ENCODE measurements at places on chromosomes 1 and 21. TPM values are rescaled to one million over a fixed set of nuclear protein-coding genes. Genes with fewer than 3 reads are reported as not detected.

- no peak overlapping the region for H3K4me3 ChIP-seq
- H3K27me3 ChIP-seq, result no peaks in the 10 kb centered on the region
- no peaks in the 10 kb centered on the region for H3K4me1 ChIP-seq
These were observed 46.7 kb downstream of the KIFAP3 start for GRCh38 chr1:170027760-170028159.

DNA sequence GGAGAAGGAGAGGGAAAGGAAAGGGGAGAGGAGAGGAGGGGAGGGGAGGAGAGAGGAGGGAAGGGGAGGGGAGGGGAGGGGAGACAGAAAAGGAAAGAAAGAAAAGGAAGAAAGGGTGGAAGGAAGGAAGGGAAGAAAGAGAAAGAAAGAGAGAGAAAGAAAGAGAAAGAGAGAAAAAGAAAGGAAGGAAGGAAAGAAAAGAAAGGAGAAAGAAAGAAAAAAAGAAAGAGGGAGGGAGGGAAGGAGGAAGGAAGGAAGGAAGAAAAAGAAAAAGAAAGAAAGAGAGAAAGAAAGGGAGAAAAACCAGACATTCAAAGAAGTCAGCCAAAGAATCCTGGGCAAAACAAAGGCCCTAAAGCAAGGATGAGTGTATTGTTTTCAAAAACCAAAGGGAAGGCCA, 125.7 kb upstream of the SPATA6 start:
- no peak for DNase-seq
- no peaks in the 10 kb centered on the region for H3K27me3 ChIP-seq
- H3K4me1 ChIP-seq, result peaks cover 2% of the 10 kb centered on the region
- H3K36me3 ChIP-seq, result no peaks in the 10 kb centered on the region
- no peak overlapping the region for H3K4me3 ChIP-seq

- H3K36me3 ChIP-seq, result no peaks in the 10 kb centered on the region
- no peak overlapping the region for H3K27ac ChIP-seq
- no peak overlapping the region for H3K4me3 ChIP-seq
- DNase-seq, result no peak
- H3K4me1 ChIP-seq, result no peaks in the 10 kb centered on the region
- H3K27me3 ChIP-seq, result no peaks in the 10 kb centered on the region
These were observed 399.0 kb downstream of the HHAT start for GRCh38 chr1:210727709-210728108.

DNA sequence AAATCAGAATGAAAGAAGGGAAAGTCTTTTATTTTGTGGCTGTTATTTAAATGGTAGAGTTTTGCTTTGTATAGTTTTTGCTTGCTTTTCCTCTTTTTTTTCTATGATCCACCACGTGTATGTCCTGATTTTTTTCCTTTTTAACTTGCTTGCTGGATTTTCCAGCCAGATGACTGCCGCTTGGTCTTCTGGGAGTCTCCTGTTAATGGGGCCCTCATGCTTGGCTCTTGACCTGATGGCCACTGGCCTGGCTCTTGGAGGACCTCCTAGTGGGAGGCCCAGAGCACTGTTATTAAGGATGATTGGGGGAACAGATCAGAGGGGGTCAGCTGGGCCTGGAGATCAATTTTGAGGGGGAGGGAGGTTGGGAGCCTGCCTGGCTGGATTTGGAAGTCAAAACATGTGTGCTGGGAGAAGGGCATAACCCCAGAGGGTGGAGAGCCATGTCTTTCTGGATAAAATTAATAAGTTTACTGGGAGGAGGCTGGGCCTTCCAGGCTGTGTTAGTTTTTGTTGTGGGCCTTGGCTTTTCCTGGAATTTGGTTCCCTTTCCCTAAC, 1.2 kb downstream of the FGGY start:
- H3K36me3 ChIP-seq, result peaks cover 5% of the 10 kb centered on the region
- peaks cover 33% of the 10 kb centered on the region for H3K4me1 ChIP-seq
- H3K4me3 ChIP-seq, result no peak overlapping the region

DNA sequence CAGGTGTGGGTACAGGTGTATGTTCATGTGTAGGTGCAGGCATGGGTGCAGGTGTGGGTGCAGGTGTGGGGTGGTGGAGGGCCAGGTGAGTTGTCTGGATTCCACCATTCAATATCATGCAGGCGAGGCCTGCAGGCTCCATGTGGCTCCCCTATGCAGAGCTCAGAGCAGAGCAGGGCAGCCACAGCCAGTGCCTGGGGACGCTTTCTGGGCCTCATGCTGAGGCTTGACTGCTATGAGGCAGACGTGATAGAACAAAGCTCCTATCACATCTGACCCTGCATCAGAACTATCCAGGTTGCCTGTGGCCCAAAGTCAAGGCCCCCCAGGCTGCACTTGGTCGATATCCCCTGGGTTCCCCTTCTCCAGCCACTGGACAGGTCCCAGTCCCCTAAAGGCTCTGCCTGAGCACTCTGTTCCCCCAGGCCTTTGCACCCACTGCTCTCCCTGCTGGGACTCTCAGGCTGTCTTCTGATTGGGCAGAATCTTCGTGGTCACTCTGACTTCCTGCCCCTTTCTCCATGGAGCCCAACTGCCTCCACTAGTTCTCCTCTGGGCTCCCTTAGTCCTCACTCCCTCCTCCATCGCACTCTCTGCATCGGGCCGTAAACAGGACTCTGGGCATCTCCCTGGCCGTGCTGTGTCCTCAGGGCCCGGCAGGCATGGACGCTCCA, 78.6 kb upstream of the ACTL8 start:
- no peak overlapping the region for H3K27ac ChIP-seq
- H3K27me3 ChIP-seq, result no peaks in the 10 kb centered on the region
- H3K36me3 ChIP-seq, result peaks cover 70% of the 10 kb centered on the region

Gene GNG12
- polyA plus RNA-seq, result not detected

All from CD14-positive monocyte (primary cell).